SW480 (cell line): ENCODE measurements at places on chromosomes 16 and 17.

- DNase-seq, result no peak
Observed at GRCh38 chr17:17086585-17086984, 44.3 kb downstream of the MPRIP start.

- DNase-seq, result no peak
Observed at GRCh38 chr17:22461460-22462145, 769.3 kb downstream of the KCNJ18 start.

- DNase-seq, result peak; percentile 23
Observed at GRCh38 chr16:85057212-85057889, 29.8 kb downstream of the KIAA0513 start.

- no peak for DNase-seq
Observed at GRCh38 chr16:81570151-81570846, 125.7 kb downstream of the CMIP start.

GRCh38 chr16:48365601-48366164 lies 19.5 kb downstream of the SIAH1 start:
- peak; percentile 88 for DNase-seq

DNA sequence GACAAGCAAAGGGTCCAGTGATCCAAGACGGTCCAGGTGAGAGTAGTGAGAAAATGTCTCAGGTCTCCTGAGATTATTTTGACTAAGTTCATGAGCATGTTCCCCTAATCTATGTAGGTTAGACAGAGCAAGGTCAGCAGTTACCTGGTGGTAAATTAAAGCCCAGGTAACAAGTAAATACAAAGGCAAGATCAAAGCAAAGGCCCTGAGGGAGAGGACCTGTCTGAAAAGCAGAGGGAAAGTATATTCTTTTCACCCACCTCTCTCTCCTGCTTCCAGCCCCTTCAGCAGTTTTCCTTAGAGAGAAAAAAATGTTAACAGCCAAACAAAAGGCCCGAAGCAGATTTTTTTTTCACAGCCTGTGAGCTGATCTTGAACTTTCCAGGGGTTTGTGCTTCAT lies 302.7 kb downstream of the MAP2K6 start:
- no peak for DNase-seq

DNA sequence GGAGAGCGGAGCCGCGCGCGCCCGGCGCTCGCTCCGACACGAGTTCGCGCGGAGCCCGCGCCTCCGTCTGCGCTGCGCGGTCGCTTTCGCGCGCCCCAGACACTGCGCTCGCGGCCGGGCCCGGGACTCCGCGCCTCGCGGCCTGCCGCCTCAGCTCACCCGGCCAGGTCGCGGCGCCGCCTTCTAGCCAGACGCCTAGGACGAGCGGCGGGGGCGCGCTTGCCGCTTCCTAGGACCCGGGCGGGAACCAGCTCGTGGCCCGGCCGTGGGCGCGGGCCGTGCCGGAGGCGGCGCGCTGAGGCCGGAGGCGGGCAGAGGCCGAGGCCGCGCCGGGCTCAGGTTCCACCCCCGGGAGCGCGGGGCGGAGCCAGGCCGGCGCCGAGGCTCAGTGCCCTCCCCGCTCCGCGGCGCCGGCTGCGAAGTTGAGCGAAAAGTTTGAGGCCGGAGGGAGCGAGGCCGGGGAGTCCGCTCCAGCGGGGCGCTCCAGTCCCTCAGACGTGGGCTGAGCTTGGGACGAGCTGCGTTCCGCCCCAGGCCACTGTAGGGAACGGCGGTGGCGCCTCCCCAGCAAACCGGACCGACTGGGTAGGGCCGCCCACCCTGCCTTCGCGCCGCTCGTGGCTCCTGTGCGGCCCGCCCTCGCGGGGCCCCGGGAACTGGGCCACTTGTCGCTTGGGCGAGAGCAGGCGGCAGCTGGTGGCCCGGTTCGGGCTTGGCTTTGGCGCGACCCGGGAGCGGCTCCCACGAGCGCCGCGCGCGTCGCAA lies at the start of gene SPHK1:
Gene SPHK1, plus strand, starts transcription at position 388 of the 765 bp plus-strand sequence. CDS start 1,036 bp downstream, outside the sequence.
- peak; percentile 54 for DNase-seq

DNA sequence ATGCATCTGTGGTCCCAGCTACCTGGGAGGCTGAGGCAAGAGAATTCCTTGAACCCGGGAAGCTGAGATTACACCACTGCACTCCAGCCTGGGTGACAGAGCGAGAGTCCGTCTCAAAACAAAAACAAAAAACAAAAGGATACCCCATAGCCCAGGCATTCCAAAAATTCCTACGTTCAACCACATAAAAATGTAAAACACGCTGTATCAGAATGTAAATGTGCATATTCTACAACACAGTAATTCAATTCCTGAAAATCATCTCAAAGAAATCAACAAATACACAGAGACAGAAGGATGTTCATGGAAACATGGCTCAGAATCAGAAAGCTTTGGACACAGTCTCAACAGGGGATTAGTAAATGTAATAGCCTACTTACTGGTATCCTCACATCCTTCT lies 33.0 kb downstream of the COG7 start:
- no peak for DNase-seq

DNA sequence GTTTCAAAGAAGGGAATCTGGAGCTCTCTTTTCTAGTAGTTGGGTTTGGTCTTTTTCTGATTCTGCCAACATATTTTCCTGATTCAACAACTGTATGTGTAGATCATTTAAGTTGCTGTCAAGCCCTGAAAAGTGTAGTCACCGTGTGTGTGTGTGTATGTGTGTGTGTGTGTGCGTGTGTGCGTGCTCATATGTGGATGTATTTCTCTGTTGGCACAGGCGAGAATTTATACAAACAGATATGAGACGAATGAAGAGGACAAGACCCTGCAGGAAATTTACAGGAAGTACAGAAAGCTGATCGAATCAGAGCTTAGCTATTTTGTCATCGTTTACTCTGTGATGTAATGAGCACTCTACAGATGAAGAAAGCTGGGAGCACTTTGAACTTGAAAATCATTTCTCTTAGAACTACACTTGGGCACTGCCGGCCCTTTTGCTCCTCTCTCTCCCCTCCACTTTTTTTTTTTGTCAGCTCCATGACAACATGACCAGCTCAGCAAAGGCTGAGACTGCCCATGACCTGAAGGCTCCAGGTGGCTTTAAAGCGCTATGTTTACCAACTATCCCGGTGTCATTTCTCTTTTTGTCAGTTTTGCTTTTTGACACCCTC lies 11.2 kb downstream of the FBXO39 start:
- no peak for DNase-seq

GRCh38 chr17:37792787-37793186 lies 47.9 kb upstream of the HNF1B start:
- no peak for DNase-seq

DNA sequence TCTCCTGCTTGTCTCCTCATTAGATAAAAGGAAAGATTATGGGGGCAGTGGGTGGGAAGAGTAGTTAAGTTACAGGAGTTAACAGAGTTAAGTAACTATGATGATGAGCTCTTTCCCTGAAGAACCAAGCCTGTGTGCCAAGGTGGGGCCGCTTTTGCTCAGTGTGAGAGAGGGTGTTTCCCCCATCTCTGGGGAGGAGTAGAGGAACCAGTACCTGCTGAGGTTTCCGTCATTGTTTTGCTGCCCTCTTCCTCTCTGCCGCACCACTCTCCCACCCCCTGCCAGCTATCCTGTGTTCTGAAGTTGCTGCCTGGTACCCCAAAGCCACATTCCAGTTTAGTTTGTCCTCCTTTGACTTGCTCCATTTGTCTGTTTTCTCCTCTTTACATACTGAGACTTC lies 20.8 kb upstream of the KRT10 start:
- no peak for DNase-seq

GRCh38 chr17:4161192-4161966 lies 18.4 kb downstream of the CYB5D2 start:
- DNase-seq, result peak; percentile 72

GRCh38 chr17:35666070-35666469 lies 65.4 kb upstream of the RASL10B start:
- DNase-seq, result no peak
